ENCODE measurements at places on chromosomes 2 and 18.

- no peak for DNase-seq
These were observed 28.8 kb upstream of the TMEM177 start for GRCh38 chr2:119650206-119650605.

GRCh38 chr2:42035241-42035640 is 12.6 kb upstream of the PKDCC start:
- DNase-seq = peak; percentile 38

DNA sequence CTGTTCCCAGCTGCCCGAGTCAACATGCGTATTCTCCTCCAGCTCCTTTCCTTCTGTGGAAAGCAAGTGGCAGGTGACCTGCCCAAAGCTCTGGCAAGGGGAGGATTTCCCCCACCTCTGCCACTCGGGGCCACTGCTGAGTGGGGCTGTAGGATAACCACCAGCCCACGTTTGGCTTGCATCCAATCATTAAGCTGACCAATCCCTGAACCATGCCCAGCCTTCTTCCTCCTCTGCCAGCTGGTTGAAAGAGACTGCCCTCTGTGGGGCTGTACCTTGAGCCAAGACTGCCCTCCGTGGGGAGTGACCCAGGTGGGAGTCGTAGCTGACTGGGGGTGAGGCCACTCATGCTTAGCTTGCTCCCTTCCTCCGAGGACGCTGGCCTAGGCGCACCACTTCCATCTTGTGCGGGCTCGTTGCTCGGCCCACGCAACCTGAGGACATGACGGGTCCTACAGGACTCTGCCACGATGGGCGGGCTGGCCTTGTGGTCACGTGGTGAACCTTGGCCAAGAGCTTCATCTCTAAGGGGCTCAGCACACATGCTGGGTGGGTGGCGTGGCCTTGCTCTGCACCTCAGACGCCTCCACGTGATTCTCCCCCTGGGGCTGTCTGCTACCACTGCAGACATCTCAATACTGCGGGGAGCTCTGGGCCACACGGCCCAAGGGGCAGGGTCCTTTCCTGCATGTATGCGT is 112.1 kb downstream of the NDUFA10 start:
- no peak for DNase-seq

- DNase-seq = peak; percentile 24
These were observed 231.9 kb downstream of the RND3 start for GRCh38 chr2:150255528-150255927.

DNA sequence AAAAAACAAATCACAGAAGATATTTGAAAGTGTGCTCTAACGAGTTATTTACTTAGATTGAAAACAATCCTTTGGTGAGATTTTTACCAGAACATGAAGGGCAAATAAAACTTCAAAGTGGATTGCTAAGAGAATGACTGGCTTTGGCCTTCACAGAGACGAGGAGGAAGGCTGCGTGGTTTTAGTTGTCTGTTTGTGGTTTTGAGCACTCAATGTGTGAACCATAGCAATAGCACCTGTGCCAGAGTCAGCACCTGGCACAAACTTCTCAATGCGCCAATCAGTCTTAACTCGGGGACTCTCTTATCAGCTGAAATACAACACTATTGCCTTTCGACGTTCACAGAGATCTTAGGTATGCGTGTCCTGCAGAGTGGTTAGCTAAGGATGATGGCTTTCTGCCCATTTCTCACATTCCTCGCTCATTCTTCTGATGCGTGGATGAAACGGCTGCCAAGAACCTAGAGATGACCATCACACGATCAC is 70.0 kb downstream of the MBP start:
- DNase-seq = no peak

Measured in fibroblast of skin of left biceps (primary cell).